Stimulated activated CD8-positive, alpha-beta memory T cell treated with anti-CD3 and anti-CD28 coated beads, Interleukin-4, amount 100 ng/mL, for 1 hour (primary cell): ENCODE measurements at places on chromosomes 1 and 21.
A peak's percentile ranks its signal among the peaks of the same experiment; 100 is the strongest.

- no peak for DNase-seq
Measured at GRCh38 chr1:114025609-114026401, 46.5 kb downstream of the OLFML3 start.

DNA sequence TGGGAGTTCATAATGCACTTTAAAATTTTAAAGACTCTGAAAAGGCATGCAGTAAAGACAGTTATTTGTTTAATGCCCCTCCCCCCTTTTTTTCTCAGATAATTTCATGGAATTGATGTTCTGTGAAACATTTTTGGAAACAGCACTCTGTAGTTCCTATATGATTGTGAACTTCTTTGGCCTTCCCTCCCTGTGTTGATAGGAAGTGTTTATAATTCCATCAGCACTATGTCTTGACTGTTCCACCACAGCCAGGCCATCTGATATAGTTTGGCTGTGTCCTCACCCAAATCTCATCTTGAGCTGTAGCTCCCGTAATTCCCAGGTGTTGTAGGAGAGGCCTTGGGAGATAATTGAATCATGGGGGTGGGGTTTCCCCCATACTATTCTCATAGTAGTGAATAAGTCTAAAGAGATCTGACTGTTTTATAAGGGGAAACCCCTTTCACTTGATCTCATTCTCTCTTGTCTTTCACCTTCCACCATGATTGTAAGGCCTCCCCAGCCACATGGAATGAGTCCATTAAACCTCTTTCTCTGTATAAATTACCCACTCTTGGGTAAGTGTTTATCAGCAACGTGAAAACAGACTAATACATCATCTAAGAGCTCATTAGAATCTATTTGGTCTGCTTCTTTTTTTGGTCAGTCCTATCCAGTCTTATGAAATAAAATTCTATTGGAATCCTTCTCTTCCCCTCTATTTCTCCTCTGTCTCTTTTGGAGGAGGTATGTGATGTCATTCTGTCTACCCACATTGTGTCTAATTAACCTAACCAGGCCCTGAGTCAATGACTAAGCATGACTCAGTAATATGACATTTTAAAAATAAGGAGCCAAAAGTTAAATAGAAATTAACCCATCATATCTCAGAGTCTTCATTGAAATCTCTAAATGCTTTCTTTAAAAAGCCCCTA lies 8.9 kb downstream of the CCDC185 start:
- no peak for DNase-seq

GRCh38 chr1:19511116-19511515 lies 25.8 kb upstream of the CAPZB start:
- DNase-seq, result no peak

DNA sequence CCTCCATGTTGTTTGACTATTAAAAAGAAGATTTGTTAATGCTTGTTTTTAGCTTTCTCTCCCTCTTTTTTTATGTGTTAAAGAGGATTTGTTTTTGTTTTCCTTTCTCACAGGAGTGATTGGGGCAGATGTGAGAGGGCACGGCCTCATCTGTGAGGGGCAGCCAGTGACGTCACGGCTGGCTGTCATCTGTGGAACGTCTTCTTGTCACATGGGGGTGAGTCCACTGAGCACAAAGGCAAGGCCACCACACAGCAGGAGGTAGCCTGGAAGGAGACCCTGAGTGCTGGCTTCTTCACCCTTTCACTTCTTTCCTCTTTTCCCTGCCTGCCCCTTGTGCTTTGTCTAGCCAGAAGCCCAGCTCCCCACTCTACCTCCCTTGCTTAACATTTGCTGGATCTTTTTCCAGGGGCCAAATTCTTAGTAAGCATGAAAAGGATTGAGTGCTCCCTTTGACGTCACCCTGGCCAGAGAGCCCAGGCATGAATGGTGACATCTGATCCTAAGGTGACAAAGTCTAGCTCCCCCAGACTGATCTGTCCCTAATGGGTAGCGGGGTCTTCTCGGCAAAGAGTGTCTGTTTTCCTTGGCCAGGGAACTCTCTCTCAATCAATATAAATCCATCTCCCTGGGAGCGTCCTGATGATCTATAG lies 257.2 kb downstream of the FGGY start:
- DNase-seq, result no peak

- no peak for DNase-seq
Measured at GRCh38 chr1:167770127-167770526, 48.3 kb downstream of the MPZL1 start.

GRCh38 chr21:45078877-45079281 lies 4.5 kb downstream of the ADARB1 start:
- peak; percentile 47 for DNase-seq
